Dermis microvascular lymphatic vessel endothelial cell (primary cell): ENCODE measurements at places on chromosomes 1 and 21. TPM values are rescaled to one million over a fixed set of nuclear protein-coding genes. Genes with fewer than 3 reads are reported as not detected.

The RORC gene
- not detected in 2 replicates for total RNA-seq

The LCE1E gene
- total RNA-seq = not detected in 2 replicates

The FMO2 gene
- total RNA-seq = not detected in 2 replicates

The ZNF593OS gene
- not detected in 2 replicates for total RNA-seq

The CNIH3 gene
- 1.5 and 2.1 TPM in 2 replicates for total RNA-seq

The PWP2 gene
- 8.5 and 13.1 TPM in 2 replicates for total RNA-seq

The SIPA1L2 gene
- 11.7 and 11.8 TPM in 2 replicates for total RNA-seq

The ADCY10 gene
- total RNA-seq = under 0.01 and 0.13 TPM in 2 replicates

The S100A8 gene
- total RNA-seq = not detected in 2 replicates
